ENCODE measurements at places on chromosomes 4 and X.

GRCh38 chr4:145879598-145879997 is 59.0 kb downstream of the ZNF827 start:
- no peak for DNase-seq

DNA sequence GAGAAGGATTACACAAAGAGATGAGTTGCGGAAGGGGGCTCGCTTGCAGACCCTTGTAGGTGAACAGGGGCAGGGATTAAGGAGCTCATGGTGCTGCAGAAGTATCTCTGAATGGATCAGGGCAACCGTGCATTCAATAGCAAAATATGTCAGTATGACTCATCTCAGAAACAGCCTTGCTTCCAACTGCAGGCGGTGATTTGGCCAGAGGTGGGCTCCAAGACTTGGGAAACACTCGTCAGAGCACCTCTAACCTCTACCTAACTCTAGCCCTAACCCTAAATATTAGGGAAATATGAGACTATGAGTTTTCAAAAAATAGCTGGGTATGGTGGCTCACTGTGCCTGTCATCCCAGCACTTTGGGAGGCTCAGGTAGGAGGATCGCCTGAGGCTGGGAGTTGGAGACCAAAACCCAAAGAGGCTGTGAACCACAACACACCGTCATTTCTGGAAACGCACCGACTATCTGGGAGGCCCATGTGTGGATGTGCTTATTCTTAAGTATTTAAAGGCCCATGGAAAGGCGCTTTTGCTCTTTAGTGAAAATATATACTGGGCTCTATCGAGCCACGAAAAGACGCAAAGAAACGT is 102.6 kb downstream of the DHRSX start:
- DNase-seq = no peak

DNA sequence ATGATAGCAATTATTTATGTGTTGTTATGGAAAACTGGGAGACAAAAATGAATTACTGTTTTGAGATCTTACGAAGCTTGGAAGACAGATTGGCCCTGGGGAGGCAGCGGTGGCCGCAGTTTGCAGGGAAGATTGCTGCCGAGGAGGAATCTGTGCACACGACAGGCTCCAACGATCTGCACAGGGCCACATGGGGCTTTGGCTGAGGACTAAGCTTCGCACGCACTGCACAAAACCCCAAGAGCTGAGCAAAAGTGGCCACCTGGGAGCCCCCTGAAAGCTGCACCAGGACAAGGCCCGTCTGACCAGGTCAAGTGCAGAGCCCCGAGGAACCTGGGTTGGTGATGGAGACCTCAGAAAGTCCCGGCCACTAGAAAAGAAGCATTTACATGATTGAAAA is 5.2 kb upstream of the PDE6B start:
- no peak for DNase-seq

DNA sequence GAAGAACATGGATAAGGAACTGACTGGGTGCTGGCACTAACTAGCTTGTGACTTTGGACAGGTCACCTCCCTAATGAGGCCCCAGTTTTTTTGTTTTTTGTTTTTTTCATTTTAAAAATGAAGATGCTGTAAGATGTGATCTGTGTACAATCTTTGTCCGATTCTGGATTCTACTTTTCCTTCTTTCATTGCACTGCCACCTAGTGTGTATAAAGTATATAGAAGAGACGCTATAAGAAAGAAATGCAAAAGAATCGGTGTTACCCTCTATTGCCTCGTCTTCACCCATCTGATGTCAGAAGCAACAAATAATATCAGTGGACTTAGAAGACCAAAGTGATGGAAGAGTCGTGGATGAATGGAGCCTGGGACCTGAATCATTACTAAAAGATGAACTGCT is 58.6 kb upstream of the P2RY10 start:
- DNase-seq = no peak

GRCh38 chr4:150235808-150236271 is 157.6 kb downstream of the DCLK2 start:
- no peak for DNase-seq

- DNase-seq = no peak
Measured at GRCh38 chrX:55754861-55755294, 37.3 kb downstream of the RRAGB start.

- DNase-seq = no peak
Measured at GRCh38 chr4:185778307-185778706, 33.7 kb downstream of the SORBS2 start.

GRCh38 chrX:150361070-150361776 is 1.9 kb upstream of the MAMLD1 start:
- no peak for DNase-seq

GRCh38 chr4:112968451-112969159 is 80.8 kb upstream of the ANK2 start:
- DNase-seq = no peak
